NCI-H526 (cell line): ENCODE measurements at places on chromosomes 7 and 10.

- no peak for DNase-seq
These were observed 79.5 kb downstream of the SGMS1 start for GRCh38 chr10:50544095-50544856.

GRCh38 chr10:112390125-112390703, 16.3 kb downstream of the ACSL5 start:
- no peak for DNase-seq

DNA sequence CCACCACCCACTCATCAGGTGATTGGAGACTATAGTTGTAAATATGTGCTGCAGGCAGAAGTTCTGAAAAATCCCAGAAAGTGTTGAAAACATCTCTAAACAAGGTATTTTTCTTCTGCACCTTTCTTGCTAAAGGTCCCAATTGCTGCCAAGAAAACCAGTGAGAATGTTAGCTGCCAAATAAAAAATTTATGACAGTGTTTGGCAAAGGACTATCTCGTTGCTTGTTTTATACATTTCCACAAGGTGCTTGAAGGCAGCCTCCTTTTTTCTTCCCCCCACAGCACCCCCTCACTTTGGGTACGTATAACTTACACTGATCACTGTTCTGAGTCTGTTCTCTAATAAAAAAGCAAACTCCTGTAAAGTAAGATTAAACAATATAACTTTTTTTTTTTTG, 158.6 kb upstream of the TCF7L2 start:
- DNase-seq = no peak

DNA sequence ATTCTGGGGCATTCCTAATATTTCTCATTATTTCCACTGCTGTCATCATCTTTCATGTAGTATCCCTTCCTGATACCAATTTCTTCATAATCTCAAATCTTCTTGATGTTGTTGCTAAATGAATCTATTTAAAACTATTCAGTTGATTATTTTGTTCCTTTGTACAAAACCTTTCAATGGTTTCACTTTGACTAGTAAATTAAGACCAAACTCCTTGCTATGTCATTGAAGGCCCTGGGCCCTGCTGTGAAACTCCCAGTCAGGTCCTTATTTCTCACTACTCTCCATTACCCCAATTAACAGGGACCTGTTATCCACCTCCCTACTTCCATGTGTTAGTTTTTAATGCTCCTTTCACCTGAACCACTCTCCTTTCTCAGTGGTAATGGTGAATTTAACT, 97.0 kb downstream of the CTTNBP2 start:
- DNase-seq = no peak

DNA sequence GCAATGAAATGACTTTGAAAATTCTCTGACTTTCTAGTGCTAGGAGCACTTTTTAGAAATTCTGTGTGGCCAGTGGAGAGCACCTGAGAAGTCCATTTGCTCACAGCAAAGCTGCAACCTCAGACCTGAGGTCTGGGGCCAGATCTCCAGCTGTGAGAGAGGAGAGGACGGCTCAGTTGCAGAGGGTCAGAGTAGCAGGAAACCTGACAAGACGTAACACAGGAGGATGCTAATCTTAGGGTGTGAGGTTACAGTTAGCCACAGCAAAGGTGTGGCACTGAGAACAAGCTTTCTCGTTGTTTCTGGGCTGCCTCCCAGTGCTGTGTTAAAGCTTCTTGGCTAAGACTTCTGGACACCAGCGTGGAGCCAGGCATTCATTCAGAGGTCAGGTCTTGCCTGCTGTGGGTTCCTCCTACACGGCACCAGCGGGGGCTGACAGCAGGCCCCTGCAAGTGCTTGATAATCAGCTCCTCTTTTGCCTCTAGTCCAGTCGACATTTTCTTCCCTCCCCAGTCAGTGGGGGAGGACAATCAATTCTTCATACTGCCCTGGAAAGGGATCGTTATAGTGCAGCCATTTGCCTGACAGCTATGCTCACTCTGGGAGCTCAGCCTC, 435.4 kb upstream of the DPP6 start:
- DNase-seq = no peak

- no peak for DNase-seq
These were observed 7.6 kb downstream of the LOXL4 start for GRCh38 chr10:98260350-98260749.

DNA sequence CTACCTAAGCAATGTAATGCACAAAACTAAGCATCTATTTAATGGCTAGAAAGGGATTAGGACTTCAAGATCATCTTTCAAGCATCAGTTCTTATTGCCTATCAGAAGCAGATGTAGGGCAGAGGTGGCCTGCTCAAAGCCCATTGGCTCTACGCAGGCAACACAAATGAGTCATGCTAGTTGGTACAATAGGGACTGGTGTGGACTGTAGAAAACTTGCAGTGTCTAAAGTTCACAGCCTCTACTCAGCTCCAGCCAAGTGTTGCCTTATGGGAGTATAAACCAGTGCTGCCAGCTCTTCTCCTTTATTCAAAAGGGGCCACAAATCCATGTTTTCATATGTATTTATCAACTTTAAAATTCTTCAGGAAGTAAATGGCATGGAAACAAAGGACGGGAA, 31.7 kb downstream of the ASAH2 start:
- no peak for DNase-seq

DNA sequence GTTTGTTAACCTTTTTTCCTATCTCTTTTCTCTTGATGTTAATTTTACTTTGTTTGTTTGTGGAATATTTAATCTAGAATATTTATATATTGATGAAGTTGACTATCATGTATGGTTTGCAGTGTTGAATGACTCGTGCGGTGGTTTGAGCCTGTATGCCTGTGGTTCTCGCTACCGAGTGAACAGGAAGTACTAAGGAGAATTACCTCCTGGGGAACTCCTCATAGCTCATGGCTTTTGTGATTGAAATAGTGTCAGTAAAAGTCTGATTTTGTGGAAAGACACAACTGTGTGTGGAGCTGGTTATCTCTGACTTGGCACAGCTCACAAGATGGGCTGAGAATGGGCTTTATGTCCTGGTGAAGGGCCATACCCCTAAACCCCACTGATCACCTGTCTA, 498.6 kb downstream of the GLRX3 start:
- no peak for DNase-seq

DNA sequence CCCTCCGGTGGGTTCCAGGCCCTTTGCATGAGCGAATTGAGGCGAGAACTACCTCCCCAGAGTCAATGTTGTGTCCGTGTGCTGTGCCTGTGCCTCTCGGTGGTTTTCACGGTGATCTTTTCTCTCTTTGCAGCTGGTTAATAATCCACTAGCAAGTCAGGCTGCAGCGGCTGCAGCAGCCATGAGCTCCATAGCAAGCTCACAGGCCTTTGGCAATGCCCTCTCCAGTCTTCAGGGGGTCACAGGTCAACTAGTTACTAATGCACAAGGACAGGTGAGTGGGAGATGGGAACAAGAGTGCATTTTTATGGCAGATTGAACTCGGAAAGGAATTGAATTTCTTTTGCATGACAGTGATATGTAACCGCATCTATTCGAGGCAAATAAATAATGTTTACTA, 159.7 kb upstream of the YAE1 start:
- DNase-seq = no peak

DNA sequence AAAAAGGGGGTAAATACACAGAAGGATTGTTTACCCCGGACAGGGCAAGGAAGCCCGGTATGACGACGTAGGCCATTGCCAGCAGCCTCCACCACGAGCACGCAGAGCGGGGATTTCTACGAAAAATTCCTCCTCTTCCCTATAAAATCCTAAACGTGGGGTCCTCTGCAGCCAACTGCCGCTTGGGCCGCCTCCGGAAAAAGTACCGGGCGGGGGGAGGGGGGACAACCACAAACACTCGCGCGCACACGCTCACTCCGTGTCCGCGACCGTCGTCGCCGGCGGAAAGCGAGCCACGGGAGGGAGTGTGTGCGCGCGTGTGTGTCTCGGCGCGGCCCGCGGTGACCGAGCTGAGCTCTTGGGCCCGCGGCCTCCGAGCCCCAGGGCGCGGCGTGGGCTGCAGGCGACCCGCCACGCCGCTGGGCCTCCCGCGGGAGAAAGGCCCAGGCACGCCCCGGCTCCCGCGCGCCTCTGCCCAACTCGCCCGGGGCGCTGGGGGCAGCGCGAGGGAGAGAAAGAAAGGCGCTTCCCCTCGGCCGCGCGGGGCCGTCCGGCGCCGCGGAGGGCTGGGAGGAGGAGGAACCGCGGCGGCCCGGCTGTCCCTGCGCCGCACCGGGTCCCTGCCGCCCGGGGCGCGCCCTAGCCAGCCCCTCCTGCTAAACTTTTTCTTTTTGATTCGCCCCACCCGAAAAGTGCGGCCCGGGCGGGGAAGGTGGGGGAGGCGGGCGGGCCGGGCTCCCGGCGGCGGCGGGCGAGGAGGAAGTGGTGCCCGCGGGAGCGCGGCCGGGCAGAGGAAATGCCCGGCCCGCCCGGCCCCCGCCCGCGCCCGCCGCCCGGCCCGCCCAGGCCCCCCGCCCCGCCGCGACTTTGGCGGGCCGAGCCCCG, 1.5 kb downstream of the CTBP2 start:
- DNase-seq = no peak

DNA sequence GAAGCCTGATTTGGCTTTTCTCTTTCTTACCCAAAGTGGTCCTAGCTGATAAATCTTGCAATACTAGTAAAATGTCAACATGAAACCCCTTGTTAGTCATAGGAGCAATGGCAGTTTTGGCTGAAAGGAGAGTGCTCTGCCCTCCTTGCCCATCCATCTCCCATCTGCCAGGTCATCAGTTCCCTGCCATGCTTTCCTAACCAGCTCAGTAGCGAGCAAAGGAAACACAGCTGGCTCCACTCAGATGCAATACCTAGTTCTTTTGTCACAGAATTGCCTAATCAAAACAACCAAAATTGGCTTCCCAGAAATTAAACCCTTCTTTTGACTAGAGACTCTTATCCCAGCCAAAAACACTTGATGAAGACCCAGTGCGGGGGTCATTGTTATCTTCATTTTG, 733.0 kb downstream of the CCSER2 start:
- no peak for DNase-seq

GRCh38 chr10:80462981-80463741, 9.1 kb downstream of the TSPAN14 start:
- DNase-seq = no peak

GRCh38 chr7:77917500-77918262, 119.1 kb downstream of the PHTF2 start:
- DNase-seq = no peak

DNA sequence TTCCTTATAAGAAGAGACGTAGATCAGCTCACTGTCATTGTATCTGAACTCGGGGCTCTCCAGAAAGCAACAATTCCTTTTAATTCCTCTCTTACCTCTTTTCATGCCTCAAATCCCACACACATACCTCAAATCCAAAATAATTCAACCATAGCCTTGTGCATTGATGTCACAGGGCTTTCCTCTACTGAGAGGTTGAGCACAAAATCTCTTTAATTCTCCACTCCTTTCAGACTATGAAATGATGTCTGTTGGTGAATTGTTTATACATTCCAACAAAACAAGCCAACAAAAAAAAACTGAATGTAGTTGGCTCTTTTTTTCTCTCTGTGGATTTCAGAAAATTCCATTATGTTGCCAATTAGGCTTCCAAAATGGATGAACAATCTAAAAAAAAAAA, 53.2 kb downstream of the BPGM start:
- no peak for DNase-seq

- DNase-seq = no peak
These were observed 166.8 kb upstream of the ASAH2 start for GRCh38 chr10:50417886-50418830.

DNA sequence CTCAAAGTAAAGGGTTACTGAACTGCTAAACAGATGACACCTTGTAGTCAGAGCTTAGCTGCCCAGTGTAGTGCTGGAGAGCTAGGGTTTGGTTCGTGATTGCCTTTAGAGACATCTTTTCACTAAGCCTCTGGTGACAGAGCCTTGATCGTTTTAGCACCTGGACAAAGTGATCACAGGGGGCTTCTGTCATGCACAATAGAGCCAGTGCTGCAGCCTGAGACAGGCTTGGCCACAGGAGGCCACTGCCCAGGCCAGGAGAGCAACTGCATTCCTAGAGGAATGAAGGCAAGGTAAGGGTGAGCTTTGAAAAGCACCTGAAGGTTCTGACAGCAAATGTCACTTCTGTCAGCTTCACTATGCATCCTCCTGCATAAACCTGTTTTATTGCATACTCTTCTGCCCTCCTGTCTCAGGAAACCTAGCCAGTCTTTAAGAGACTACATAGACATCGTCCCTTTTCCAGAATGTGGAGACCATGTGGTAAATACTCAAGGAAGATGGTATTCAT, 122.9 kb downstream of the NPY start:
- DNase-seq = no peak

GRCh38 chr10:18713077-18713476, 53.8 kb downstream of the ARL5B start:
- no peak for DNase-seq

DNA sequence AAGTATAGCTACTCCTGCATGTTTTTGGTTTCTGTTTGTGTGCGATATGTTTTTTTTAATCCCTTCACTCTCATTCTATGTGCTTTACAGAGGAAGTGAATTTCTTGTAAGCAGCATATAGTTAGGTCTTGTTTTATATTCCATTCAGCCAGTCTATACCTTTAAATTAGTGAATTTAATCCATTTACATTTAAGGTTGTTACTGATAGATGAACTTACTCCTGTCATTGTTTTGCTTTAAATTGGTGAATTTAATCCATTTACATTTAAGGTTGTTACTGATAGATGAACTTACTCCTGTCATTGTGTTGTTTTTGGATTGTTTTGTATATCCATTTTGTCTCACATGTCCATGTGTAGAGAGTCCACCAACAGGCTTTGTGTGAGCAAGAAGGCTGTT, 11.1 kb downstream of the GIMAP8 start:
- DNase-seq = no peak

- no peak for DNase-seq
These were observed 51.2 kb downstream of the PDE1C start for GRCh38 chr7:32018845-32019578.

DNA sequence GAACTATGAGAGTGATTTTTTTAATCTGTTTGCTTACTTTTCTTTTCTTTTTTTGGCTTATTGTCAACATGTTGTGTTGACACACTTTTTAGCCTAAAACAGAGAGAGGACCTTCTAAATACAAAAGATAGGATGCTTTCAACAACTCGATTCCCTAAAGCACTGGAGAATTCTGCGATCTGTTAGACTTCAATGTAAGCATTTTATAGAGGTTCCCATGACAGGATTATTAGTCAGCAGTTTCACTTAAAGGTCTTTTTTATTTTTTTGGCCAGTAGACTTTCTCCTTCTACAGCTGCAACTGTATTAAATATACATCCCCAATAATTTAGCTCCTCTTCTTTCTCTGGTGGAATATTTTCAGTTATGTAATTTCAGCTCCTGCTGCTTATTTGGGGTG, 12.7 kb upstream of the NRP1 start:
- no peak for DNase-seq
